Stimulated activated CD8-positive, alpha-beta memory T cell treated with anti-CD3 and anti-CD28 coated beads, Interleukin-15, amount 100 ng/mL, for 4 hours (primary cell): ENCODE measurements at places on chromosomes 1 and 21.

DNA sequence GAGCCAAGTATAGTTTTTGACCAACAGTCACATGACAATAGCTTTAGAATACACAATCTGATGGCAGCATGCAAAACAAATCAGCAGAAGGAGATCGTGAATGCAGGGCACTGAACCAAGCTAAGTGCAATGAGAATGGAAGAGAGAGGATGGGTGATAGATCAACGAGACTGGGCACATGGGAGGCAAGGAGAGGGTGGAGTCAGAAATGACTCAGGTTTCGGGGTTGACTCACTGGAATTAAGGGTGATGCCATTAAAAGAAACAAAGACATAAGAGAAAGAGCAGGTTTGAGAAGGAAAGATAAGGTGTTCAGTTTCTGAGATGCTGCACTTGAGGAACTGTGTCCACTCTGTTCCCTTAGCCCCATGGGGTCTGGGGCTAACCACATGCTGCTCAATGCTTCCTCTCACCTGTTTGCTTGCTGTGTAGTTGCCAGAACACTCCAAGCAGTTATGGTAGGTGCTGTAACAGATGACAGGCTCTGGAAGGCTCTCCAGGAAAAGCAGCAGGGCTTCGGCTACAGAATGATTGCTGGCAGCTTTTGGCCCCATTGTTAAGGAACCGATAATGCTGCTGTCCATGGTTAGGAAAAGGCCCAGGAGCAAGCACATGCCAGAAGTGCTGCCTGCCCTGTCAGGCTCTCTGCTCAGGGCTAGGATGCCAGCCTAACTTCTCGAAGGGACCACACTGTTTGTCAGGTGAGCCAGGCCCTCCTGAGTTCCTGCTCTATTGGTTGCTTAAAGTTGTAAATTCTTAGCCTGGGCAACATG is 6.1 kb upstream of the MTF1 start:
- DNase-seq = no peak

DNA sequence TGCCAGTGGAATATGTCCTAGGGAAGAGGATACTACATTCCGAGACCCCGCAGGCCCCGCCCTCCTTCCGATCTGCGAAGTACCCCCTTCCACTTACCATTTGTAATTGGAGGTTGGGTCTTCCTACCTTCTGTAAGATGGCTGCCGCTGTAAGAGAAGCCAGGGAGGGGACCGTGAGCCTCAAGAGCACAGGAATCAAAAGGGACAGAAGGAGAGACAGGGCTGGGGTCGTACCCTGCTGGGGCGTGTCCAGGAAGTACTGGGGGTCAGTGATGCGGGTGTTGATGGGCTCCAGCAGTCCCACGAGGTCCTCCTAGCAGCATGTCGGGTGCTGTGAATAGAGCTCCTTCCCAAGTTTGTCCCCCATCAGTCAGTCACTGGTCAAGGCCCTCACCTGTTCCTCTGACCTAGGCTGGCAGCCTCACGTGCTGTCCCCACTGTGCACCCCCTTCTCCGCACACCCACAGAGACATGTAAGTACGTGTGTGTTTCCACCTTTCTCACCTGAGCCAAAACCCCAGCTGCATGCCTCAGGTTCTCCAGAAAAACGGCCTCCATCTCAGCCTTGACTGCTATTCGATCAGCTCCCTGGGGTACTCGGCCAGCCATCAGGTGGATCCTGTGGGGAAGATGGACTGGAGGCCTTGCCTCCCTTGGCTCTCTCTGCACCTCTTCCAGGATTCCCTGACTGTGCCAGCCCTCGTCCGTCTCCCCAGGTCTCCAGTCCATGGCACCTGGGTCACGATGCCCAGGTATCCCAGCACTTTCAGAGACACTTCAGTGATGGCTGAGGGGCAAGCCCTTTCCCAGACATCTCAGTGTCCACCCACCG is 1.8 kb downstream of the HYI start:
- no peak for DNase-seq

DNA sequence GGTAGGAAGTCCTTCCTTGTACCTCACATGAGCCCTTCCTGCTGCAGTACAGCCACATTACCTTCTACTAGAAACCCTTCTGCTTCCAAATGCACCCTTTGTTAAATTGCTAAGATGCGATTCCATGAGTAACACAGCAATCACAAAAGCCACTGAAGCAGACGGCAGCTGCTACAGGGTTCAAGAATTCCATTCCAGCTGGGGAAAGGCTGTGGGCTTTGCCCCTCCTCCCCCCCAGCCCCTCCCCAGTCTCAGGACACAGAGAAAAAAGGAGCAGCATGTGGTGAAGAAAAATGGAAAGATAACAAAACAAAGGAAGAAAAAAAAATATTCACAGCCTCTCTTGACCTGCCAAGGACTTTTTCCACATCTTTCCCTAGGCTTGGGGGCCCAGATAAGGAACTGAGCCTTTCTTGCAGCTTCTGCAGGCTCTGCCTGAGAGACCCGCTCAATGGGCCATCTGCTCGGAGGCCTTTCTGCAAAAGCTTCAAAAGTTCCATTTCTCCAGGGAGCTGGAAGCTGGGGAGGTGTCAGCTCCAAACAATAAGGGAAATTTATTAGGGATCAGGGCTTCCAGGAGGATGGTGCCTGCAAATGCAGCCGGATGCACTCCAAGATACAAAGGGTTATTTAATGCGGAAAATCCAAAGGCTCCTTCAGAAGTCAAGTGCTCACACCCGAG is 72.1 kb downstream of the SYT2 start:
- no peak for DNase-seq

- no peak for DNase-seq
Observed at GRCh38 chr1:119440721-119441307, 25.9 kb downstream of the HSD3B2 start.

GRCh38 chr1:2095981-2096736 is 45.9 kb downstream of the PRKCZ start:
- no peak for DNase-seq

GRCh38 chr1:210618369-210618768 is 289.7 kb downstream of the HHAT start:
- DNase-seq = no peak

GRCh38 chr1:5492846-5493245 is 499.4 kb downstream of the NPHP4 start:
- no peak for DNase-seq

- DNase-seq = no peak
Observed at GRCh38 chr1:54577612-54578011, 29.6 kb downstream of the ACOT11 start.

DNA sequence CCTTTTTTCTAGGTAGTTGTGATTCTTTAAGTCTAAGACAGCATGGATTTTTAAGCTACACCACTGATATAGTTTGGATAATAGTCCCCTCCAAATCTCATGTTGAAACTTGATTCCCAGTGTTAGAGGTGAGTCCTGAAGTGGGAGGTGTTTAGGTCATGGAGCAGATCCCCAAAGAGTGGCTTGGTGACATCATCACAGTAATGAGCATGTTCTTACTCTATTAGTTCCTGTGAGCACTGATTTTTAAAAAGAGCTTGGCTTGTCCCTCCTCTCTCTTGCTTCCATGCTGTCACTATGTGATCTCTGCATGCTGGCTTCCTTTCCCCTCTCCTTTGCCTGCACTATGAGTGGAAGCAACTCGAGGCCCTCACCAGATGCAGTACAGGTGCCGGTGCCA is 115.5 kb downstream of the LEPR start:
- DNase-seq = no peak

DNA sequence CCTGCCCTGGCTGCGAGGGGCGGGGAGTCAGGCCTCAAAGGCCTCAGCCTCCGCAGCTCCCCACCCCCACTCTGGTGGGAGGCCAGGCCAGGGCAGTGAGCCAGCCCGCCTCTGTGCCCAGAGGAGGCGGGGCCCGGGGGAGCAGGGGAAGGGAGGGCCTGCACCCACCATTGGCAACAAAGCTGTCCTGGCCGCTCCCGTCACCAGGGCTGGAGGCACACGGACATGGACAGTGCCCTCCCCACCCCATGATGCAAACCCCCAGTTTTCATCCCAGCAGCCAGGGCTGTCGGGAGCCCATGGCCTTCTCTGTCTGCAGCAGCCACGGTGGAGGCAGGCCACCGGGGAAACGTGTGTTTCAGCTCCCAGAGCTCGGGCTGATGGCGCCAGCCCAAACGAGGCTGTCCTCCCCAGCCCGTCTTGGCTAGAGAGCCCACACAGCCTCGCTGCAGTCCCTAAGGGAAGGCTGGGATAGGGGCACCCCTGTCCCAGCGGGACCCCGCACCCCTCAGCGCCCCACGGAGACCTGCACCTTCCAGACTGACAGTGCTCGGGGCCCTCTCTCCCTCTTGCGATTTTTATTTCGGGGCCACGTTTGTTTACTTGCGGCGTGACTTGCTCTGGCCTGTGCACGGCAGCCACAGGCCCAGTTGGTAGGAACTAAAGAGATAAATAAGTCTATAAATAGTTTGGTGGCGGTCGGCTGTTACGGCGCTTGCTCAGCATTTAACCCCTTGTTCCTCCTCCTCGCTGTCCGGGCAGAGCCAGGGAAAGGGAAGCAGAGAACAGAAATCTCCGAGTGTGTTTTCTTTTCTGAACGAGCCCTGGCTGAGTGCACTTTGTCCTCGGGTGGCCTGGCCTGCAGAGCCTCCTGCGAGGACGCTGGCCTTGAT is 101.8 kb downstream of the PRDM16 start:
- DNase-seq = no peak

DNA sequence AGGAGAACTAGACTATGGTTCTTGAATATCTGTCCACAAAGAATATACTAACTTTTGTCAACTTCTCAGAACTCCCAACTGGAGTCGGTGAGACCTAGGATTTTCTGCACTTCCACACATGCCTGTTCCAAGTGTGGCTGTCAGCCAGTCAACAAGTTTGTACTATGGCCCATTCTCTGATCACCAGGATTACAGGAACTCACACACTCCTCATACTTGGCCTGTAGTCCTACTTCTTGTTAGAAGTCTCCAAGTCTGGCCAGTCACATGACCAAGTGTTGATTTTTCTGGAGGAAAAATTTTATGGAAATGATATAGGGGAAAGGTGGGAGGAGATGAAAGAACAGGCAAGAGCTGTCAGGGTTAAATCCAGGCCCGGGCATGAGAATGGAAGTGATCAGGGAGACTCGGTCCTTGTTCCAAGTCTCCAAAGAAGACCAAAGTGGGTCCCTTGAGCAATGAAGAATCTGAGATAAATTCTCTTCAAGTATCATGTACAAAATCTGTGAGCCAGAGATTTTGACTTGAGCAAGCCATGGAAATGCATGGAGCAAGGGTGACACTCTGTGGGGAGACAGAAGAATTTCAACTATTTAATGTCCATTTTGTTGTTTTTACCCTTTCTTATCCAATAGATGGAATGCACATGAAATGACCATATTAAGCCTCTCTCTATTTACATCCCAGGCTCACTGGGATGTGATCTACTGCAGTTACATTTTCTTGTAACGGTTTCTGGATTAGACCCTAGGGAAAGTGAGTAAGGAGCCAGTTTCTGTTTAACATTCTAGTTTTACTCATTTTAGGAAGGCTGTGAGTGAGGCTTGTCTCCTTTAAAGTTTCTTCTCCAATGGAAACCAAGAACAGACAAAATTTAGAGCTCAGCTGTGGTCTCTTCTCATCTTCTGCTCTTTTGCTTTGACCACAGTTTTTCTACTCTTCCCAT is 320.9 kb downstream of the ASTN1 start:
- DNase-seq = no peak

GRCh38 chr1:12141163-12141850 is 25.5 kb upstream of the TNFRSF1B start:
- DNase-seq = no peak

DNA sequence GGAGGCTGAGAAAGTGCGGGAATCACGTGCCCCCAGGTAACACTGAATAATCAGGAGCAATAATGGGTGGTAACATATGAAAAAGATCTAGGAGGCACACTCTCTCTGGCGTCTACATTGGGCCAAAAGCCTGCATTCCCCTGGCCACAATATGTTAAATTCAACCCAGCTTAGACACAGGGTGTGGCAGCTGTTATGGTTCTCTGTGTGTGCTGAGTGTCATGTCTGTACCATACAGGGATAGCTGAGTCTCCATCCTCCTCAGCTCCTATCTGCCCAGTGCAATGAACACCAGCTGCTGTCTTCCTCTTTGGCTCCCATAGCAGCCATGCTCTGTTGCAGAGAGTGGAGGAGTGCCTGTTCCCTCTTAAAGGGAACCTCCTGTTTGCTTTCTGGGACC is 14.3 kb downstream of the S100A11 start:
- DNase-seq = no peak

GRCh38 chr21:38286739-38287471 is 30.1 kb downstream of the KCNJ15 start:
- DNase-seq = no peak

- DNase-seq = no peak
Observed at GRCh38 chr1:27922272-27922671, 12.5 kb upstream of the SMPDL3B start.

- DNase-seq = no peak
Observed at GRCh38 chr1:98398649-98399048, 262.9 kb upstream of the SNX7 start.

GRCh38 chr1:108096089-108096488 is 104.1 kb downstream of the SLC25A24 start:
- no peak for DNase-seq

DNA sequence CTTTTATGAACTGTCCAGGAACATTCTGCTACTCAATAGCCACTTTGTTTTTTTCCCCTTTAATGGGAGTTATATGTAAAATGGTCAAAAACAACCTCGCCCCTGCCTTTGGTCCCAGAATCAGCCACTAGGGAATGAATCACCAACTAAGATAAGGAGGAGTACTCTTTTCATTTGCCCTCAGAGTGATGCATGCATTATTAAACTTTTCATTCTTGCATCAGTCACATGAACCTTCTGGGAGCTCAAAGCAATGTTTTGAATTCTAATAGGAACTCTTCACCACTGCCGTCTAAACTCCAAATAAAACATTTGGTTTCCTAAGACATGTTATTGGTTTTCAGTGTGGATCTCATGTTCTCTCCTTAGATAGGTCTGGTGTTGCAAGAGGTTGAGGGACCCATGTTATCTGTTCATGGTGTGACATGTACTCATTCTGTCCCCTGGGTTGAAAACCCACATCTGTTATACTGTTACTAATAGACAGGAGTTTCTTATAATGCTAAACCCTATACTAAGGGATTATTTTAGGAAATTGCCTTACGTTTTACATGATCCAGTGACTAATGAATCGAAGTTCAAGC is 17.8 kb upstream of the HSD17B7 start:
- no peak for DNase-seq

- DNase-seq = no peak
Observed at GRCh38 chr1:203379825-203380224, 28.9 kb upstream of the FMOD start.

DNA sequence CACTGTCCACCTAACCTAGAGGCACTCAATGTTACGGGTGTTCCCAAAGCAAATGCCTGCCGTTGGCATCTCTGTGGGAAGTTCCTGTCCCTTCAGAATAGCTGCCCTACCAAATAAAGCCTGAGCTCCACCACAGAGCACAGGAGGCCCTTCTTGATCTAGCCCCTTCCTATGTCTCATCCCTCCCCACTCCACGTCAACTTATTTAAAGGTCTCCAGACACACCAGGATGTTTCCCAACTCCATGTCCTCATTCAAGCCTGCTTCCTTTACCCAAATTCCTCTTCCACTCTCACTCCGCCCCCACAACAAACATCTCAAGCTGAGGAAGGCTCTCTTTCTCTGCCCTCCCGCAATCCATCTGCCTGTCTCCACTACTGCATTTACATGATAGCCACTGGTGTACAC is 87.7 kb downstream of the TGFBR3 start:
- no peak for DNase-seq

GRCh38 chr1:218459878-218460711 is 115.0 kb downstream of the TGFB2 start:
- no peak for DNase-seq

GRCh38 chr1:77704736-77705135 is 22.3 kb upstream of the ZZZ3 start:
- no peak for DNase-seq
